RWPE1 (cell line): ENCODE measurements at places on chromosomes 5 and 9.
A peak's percentile ranks its signal among the peaks of the same experiment; 100 is the strongest.

- DNase-seq = no peak
Observed at GRCh38 chr9:26694381-26695297, 198.0 kb downstream of the CAAP1 start.

DNA sequence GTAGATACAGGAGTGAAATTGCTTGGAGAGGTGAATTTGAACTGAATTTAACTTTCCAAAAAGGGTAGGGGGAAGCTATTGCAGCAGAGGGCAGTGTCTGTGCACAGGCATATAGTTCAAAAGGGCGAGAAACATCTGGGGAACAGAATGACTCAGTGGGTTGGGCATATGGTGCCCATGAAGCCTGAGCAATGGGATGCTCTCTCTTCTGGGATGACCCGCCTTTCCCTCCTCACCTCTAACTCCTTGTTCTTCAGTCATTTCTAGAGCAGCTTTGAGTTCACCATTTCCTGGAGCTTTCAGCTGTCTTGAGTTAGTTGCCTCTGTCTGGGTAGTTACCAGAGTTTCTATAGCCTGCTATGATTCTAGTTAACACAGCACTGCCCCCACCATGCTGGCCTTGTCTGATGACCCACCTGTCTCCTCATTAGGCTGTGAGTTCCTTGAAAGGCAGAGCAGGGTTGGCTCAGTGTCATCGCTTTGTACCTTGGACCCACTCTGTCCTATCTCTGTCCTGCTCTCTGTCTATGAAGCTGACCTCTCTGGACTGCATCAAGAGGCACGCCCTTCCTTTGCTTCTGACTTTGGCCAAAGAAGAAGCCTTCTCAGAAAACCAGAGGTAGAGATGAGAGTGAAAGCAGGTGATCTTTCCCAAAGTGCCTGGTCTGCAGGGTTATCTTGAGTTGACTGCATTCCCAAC lies 299.6 kb upstream of the KLF4 start:
- DNase-seq = no peak

DNA sequence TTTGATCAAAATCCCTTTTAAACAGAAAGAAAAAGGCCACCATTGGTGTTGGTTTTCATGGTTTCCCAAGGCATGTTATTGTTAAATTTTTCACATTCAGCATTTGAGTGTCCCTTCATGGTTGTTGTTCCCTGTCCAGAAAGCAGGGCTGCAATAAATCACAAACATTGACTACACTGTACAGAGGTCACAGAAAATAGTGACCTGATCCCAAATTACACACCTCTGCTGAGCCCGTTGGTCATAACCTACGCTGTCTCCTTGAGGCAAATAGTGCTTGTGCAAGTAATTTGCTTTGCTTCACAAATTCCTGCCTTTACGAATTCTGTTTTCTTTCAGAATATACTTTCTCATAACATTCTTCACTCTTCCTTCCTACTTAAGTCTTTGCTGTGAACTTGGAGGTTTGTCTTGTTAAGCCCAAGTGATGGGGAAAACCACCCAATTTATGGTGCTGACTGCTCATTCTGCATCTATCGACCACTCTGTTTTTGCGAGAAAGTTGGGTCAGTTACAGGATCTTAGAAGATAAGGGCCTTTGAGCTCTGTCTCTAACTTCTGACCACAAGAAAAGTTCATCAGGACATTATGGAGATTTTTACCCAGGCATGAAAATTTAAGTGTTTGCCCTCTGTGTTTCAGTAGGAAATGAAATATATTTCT lies 16.0 kb downstream of the PIK3R1 start:
- no peak for DNase-seq

GRCh38 chr5:172043865-172044264 lies 37.4 kb upstream of the FBXW11 start:
- DNase-seq = no peak

- no peak for DNase-seq
Observed at GRCh38 chr5:151405334-151406160, 41.9 kb upstream of the SLC36A1 start.

DNA sequence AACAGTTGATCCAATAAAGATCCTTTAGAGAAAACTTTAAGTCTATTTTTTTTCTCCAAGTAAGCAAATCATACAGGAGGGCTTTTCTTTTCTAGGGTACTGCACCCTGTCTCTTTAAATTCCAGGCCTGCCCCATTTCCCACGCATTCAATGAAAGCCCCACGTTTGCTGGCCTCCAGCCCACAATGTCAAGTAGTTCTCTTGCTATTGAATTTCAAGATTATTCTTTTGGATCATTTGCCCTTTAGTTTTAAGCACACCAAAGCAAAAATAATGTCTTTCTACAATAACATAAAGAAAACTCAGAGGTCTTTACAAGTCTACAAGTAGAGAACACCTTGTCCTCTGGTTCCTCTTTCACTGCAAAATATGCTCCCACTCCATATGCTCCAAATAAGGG lies 15.6 kb downstream of the MLLT3 start:
- no peak for DNase-seq

DNA sequence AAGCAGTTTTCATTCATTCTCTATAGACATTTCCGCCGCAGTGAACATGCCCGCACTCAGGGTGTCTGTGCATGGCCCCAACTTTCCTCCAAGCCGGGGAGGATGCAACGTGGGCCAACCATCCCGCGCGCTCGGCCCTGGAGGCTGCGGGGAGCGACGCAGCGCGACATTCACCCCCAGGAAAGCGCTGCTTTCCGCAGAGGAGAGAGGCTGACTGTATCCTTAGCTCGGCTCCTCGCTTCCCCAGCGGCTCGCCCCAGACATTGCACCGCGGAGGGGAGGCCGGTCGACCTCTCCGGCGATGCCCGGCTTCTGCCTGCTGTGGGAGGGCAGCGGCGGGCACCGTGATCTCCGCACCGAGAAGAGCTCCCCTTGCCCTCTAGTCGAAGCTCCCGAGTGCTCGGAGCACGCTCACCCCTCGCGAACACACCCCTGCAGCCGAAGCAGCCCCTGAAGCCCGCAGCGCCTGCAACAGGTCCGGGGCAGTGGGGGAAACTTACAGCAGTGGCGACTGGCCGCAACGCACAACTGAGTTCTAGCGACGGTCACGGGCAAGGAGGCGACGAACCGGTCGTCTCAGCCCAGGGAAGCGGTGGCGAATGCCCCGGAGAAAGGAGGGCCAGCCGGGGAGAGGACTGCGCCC lies 600 bp downstream of the ENC1 start:
- DNase-seq = no peak

DNA sequence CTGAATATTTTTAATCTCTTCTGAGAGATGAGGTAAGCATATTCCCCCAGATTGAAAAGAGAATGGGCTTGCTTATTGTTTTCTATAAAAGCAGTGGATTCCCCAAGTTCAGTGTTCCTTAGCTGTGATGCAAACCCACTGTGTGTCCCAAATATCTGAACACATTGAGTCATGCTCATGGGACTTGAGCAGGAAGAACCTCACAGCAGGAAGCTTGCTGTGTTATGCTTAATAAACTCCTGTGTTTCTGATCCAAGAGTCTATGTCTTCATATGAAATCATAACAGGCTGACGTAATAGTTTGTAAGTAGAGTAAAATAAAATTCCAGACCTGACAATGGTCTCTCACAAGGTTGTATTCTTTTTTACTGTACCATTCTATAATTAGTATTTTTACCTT lies 24.8 kb upstream of the LOX start:
- no peak for DNase-seq

GRCh38 chr9:134276453-134277245 lies 49.6 kb upstream of the RXRA start:
- no peak for DNase-seq

DNA sequence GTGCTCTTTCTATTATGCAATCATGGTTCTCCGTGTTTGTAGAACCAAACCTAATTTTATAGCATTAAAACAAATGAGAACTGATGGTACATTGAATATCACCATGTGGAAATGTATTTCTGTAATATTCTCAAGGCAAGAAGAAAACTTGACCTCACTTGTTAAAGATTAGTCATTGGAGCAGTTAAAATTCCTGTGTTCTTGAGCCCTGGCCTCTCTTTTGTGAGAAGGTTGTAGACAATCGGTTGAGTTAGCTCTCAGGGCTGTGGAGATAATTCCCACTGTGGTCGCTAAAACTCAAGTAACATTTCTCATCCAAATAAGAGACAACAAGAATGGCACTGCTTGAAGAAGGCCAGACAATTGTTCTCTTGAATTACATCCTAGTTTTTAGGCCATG lies 216.0 kb upstream of the KLF4 start:
- peak; percentile 49 for DNase-seq

DNA sequence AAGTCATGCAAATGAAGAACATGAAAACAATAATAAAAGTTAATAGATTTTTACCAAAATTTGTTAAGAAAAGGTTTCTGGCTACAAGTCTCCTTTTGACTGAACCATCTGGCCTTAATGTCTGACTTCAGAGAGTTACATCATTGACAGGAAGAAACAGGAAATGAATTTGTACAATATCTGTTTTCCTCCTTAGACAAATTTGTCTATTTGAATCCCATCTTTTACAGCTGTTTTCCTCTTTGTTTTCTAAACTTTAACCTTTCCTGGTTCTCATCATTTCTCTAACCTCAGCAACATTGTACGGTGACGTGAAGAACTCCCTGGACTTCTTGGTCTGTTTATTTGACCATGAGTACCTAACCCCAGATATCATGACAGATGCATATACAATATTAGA lies 567.5 kb upstream of the RIOK2 start:
- no peak for DNase-seq

DNA sequence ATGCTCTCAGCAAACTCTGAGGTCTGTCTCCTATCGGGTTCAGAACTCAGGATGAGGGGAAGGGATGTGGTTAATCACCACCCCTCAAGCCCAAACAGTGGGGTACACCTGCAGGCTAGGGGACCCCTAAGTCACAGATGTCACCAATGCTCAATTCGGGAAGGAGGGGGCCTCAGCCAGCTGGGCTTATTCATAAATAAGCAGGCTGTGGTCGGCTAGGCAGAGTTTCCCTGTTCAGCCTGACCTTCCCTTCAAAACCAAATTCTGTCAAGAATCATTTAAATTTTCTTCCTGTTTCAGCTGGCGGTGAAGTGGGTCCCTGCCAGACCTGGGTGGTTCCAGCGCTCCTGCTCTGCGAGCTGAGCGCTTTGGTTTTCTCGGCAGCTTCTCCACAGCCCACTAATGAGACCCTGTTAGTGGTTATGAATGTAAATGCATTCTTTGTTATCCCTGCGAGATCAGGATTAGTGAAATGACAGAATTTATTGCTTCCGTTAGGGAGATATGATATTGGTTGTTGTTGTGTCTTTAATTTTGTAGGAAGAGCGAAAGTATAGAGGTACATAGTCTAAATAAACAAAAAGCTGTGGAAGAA lies 68.3 kb downstream of the AK8 start:
- no peak for DNase-seq

- DNase-seq = no peak
Observed at GRCh38 chr9:106286249-106286648, 576.7 kb upstream of the ZNF462 start.
